ENCODE measurements at places on chromosomes 5 and 9.

GRCh38 chr5:97089149-97089801, 53.1 kb downstream of the LIX1 start:
- DNase-seq = no peak

- DNase-seq = no peak
These were observed 1028.5 kb downstream of the CDH18 start for GRCh38 chr5:18959535-18959934.

DNA sequence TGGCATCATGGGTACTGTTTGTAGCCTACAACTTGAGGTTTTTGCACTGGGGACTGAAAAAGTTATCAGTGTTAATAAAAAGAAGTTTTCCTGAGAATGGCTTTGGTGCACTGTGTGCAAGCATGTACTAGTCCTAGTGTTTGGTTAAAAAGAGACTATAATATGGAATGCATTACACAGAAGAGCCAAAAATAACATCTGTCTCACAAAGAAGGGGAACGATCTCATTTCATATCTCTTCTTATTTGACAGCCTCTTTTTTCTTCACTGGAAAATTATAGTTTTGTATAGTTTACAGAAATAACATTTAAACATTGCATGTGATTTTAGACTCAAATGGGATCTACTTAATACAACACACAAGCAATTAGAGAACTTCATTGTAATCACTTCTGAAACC, 127.0 kb upstream of the GDNF start:
- DNase-seq = no peak

- no peak for DNase-seq
These were observed 52.6 kb upstream of the ARAP3 start for GRCh38 chr5:141734501-141735229.

- no peak for DNase-seq
These were observed 25.0 kb upstream of the LAMC3 start for GRCh38 chr9:130983970-130984369.

- no peak for DNase-seq
These were observed 648.5 kb downstream of the RAB3C start for GRCh38 chr5:59231221-59231931.

DNA sequence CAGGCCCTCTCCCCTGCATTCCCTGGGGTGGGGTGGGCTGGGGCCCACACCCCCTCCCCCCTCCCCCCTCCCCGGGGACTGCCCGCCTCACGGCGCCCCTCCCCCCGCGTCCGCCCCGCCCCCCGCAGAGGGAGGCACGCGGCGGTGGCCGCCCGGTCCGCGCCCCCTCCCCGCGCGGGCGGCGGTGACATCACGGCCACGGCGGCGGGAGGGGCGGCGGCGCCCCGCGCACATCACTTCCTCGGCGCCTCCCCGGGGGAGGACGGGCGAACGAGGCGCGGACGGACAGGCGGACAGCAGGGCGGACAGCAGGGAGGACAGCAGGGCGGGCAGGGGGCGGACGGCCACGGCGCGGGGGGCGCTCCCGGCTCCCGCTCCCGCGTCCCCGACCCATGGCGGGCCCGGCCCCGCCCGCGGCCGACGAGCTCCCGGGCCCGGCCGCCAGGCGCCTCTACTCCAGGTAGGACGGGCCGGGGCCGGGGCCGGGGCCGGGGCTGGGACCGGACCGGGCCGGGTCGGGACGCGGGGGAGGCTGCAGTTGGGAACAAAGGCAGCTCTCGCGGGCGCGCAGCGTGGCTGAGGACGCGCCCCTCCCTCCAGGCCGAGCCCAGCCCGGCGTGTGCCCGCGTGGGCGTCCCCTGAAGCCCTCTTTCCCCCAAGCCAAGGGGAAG, at the start of gene GPSM1:
Gene GPSM1 (plus strand): TSS at position 236 of the 671 bp plus-strand sequence. CDS start 157 bp downstream, at position 393.
- DNase-seq = no peak

- no peak for DNase-seq
These were observed 9.7 kb upstream of the SMIM32 start for GRCh38 chr5:136202469-136203205.

- no peak for DNase-seq
These were observed 101.7 kb downstream of the GNA14 start for GRCh38 chr9:77546376-77546950.

- DNase-seq = no peak
These were observed 388.9 kb upstream of the ACTBL2 start for GRCh38 chr5:57871496-57871895.

- DNase-seq = no peak
These were observed 30.3 kb upstream of the TIFAB start for GRCh38 chr5:135482381-135482933.

DNA sequence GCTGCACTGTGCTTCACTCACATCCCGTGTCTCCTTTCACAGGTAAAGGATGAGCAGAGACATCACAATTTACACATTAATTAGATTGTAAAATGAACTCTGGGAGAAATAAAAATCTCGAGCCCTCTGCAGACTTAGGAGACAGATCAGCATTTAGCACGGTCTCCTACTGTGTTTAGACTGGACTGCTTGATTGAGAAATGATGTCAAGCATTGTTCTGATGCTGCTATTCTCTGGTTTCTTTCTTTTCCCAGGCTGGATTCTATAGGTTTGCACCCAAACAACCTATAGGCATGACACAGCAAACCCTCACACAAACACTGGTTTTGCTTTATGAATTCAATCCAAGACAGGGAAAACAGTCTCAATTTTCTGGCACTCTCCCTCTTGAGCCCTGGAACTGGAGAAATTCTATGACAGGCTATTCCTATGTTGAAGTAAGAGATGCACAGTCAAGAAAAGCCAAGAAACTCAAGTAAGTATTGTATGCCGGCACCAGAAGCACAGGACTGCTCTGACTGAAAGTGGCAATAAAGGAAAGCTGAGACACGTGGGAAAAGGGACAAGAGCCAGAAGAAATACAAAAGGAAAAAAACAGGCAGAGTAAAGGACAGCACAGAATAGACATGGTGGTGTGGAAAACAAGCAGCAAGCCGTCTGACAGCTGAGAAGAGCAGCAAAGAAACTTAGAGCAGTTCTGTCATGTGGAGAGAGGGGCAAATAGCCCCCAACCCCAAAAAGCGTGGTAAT, 24.8 kb upstream of the ERAP2 start:
- DNase-seq = no peak

DNA sequence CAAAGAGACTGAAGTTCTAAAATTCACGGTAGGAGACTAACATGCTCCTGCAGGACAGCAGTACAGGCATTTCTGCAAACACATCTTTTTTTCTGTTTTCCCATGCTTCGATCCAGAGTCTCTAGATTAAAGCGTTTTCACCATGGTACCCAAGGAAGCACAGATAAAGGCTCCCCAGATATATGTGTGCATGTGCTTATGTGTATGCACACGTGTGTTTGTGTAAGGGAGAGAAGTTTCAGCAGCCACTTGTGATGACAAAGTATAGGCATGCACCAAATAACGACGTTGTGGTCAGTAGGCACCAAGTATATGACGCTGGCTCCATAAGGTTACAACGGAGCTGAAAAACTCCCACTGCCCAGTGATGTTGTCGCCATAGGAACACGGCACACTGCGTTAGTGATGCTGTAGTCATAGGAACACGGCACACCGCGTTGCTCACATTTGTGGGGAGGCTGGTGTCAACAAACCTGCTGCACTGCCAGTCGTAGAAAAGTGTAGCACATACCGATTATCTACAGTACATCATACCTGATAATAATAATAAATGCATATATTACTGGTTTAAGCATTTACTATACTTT, 21.7 kb downstream of the MED10 start:
- DNase-seq = no peak

DNA sequence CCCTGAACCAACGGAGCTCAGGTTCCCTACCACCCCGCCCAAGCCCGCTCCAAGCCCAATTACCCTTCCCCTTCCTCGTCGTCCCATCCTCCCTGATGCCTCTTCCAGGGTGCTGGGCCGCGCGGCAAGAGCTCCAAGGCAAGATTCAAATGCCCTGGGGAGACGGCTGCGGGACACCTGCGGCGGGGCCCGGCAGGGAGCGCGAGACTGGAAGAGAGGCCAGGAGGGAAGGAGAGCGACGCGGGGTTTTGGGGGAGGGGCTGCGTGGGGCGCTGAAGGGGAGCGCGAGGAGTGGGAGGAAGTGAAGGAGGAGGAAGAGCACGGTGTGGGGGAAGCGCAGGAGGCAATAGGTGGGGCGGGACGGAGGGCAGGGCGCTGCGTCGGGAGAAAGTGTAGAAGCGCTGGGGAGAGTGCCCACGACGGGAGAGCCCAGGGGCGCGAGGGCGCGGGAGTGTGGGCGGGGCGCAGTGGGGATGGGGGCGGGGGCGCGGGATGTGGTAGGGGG, 975 bp upstream of the NXNL2 start:
- no peak for DNase-seq

- no peak for DNase-seq
These were observed 2.3 kb downstream of the COL27A1 start for GRCh38 chr9:114157516-114158176.

DNA sequence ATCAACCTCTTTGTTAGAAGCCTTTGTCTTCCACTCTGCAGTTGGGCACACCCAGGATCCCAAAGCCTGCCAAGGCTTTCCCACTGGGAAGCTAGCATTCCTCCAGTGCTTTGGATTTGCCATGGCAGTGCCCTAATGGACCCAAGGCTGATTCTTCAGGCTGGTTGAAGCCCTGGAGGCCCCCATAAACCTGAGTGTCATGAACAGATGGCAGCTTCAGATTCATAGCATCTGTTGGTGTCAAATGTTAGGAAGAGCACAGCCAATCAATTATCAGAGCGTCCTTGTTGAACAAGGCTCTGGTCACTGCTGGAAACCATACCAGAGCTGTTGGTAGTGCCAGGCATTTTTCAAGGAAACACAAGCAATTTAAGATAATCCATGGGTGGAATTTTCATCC, 241.1 kb upstream of the KLF4 start:
- no peak for DNase-seq

DNA sequence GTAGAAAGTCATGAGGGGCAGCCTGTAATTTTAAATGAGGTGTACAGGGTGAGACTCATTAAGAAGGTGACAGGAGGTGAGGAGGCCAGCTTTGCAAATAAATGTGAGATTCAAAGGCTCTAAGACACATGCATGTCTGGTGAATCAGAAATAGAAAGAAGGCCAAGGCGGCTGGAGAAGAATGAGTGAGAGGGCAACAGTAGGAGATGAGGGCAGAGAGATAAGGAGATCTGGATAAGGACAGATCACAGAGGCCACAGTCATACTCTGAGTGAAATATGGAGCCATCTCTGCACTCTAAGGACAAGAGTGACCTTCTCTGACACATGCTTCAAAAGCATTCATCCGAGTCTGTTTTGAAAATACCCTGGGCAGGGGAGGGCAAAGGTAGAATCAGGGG, 90.7 kb downstream of the RAD23B start:
- no peak for DNase-seq

DNA sequence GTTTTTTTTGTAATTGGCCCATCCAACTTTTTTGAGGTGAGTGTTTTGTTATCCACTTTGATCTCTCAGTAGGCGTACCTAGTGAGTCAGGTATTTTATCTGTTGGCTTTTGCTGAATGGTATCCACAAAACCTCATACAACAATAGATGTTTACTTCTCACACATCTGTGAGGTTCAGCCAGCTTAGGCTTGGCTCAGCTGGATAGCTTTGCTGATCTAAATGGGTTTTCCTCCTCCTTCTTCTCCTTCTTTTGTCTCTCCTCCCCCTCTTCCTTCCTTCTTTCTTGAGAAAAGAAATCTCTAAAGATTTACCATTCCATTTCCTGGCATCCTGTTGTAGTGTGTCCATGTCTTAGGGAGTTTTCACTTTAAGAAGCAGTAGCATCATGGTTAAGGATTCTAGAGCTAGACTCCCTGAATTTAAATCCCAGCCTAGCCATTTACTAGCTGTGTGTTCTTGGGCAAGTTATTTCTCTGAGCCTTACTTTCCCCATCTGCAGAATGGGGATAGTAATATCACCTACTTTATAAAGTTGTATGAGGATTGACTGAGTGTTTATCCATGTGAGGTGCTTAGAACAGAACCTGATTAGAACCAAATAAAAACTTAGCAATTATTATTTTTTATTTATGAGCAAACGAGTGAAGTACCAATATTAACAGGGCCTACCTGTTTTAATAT, 126.3 kb downstream of the ARHGAP26 start:
- no peak for DNase-seq

DNA sequence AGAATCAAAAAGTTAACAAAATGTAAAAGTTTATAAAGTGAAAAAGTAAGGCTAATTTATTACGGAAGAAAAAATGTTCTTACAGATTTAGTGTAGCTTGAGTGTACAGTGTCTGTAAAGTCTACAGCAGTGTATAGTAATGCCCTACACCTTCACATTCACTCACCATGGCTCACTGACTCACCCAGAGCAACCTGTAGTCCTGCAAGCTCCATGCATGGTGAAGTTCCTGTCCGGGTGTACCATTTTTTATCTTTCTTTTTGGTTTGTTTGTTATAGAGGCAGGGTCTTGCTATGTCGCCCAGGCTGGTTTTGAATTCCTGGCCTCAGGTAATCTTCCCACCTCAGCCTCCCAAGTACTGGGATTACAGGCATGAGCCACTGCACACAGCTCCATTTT, 93.6 kb downstream of the MED27 start:
- no peak for DNase-seq

- no peak for DNase-seq
These were observed 9.3 kb upstream of the RNF145 start for GRCh38 chr5:159218595-159219023.

DNA sequence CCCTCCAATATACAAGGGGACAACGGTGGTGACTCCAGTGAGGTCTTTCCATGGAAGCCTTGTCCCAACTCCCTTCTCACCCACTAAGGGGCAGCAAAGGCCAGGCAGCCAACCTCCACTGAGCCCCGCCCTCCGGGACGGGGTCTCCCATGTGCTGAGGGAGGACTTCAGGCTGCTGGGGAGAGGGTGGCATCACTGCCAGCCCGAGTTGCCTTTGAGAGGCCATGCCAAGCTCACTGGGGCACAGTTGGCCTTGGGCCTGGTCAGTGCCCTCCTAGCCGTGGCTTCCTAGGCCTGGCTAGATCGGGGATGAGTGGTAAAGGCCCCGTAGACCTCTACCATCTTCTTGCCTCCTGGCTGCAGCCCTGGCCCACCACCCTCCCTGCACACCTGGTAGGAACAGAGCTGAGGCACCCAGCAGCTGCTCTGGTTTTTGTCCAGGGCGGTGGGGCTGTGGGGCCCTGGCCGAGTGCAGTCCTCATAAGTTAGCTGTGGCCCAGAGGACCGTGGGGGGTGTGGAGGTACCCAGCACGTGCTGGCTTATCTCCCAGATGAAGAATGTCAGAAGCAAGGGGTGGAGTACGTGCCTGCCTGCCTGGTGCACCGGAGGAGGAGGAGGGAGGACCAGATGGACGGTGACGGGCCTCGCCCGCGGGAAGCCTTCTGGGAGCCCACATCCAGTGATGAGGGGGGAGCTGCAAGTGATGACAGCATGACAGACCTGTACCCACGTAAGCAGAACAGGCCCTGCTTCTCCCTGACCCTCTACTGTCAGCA, 3.2 kb downstream of the SURF2 start:
- no peak for DNase-seq

DNA sequence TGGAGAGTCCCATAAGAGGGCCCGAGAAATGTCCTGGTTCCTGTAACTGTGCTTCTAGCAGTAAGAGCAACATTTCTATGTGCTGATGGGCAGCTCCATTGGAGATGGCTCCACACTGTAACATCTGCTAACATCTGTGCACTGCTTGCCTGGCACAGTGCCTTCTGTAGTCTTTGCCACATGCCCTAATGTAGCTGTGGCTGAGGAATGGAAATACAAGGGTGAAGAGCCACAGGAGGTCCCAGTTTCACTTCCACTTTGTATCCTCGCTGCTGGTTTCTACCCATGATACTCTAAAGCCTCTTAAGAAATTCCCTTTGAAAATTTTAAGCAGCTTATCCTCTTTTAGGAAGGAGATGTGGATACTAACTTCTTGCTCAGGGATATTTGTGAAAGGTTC, 97.4 kb downstream of the HOMER1 start:
- DNase-seq = no peak

GRCh38 chr5:43523662-43524072, 8.7 kb upstream of the C5orf34 start:
- no peak for DNase-seq
